Muscle of leg (tissue), 16 donors: ENCODE measurements at places on chromosomes 12 and 14. TPM values are rescaled to one million over a fixed set of nuclear protein-coding genes. Genes with fewer than 3 reads are reported as not detected.

PMEL gene
- total RNA-seq, result 0.62 TPM

RIC8B gene
- total RNA-seq, result 13.3 TPM

MYF6 gene
- 105 TPM for total RNA-seq

B3GNT4 gene
- 0.04 TPM for total RNA-seq

MMP14 gene
- total RNA-seq, result 232 TPM

ETNK1 gene
- total RNA-seq, result 29.8 TPM

LHX5 gene
- total RNA-seq, result not detected

DBX2 gene
- total RNA-seq, result 0.22 TPM

KRT78 gene
- not detected for total RNA-seq

VSIG10 gene
- 11.8 TPM for total RNA-seq

MORN3 gene
- total RNA-seq, result 0.13 TPM

KERA gene
- total RNA-seq, result 223 TPM

TAS2R14 gene
- total RNA-seq, result 2.5 TPM

SDR9C7 gene
- total RNA-seq, result 0.22 TPM

ANO4 gene
- 0.35 TPM for total RNA-seq

AKAP3 gene
- 0.35 TPM for total RNA-seq

SIX6 gene
- not detected for total RNA-seq

FOXA1 gene
- total RNA-seq, result 0.09 TPM

BDKRB2 gene
- 3.5 TPM for total RNA-seq

CCDC196 gene
- not detected for total RNA-seq

KRT82 gene
- not detected for total RNA-seq

GPR135 gene
- 2.3 TPM for total RNA-seq

TPPP2 gene
- total RNA-seq, result 0.44 TPM

PTGR2 gene
- total RNA-seq, result 8.4 TPM

NOVA1 gene
- total RNA-seq, result 7.9 TPM

KITLG gene
- 17.9 TPM for total RNA-seq

KCNMB4 gene
- 8.2 TPM for total RNA-seq

C14orf39 gene
- total RNA-seq, result 2.3 TPM

ANKRD33 gene
- 0.04 TPM for total RNA-seq

RBP5 gene
- 0.49 TPM for total RNA-seq

CLEC4D gene
- total RNA-seq, result not detected

PRB2 gene
- not detected for total RNA-seq

MAP3K9 gene
- total RNA-seq, result 0.13 TPM

ASIC1 gene
- 3.5 TPM for total RNA-seq

GPRC5D gene
- total RNA-seq, result not detected

NEMF gene
- total RNA-seq, result 59.4 TPM

PLCZ1 gene
- total RNA-seq, result not detected

ETFBKMT gene
- 3.9 TPM for total RNA-seq

DENND5B gene
- 21.0 TPM for total RNA-seq

CALCOCO1 gene
- total RNA-seq, result 96.6 TPM

TCL1A gene
- 0.40 TPM for total RNA-seq

TBK1 gene
- 17.5 TPM for total RNA-seq

GAS2L3 gene
- total RNA-seq, result 17.5 TPM

TDRD9 gene
- 0.22 TPM for total RNA-seq

CIROP gene
- total RNA-seq, result not detected
